ENCODE measurements at places on chromosomes 7 and 10. TPM values are rescaled to one million over a fixed set of nuclear protein-coding genes. Genes with fewer than 3 reads are reported as not detected.
A peak's percentile ranks its signal among the peaks of the same experiment; 100 is the strongest.

FMC1 gene
- total RNA-seq = 17.9 TPM

GRB10 gene
- 47.6 TPM for total RNA-seq

DNA sequence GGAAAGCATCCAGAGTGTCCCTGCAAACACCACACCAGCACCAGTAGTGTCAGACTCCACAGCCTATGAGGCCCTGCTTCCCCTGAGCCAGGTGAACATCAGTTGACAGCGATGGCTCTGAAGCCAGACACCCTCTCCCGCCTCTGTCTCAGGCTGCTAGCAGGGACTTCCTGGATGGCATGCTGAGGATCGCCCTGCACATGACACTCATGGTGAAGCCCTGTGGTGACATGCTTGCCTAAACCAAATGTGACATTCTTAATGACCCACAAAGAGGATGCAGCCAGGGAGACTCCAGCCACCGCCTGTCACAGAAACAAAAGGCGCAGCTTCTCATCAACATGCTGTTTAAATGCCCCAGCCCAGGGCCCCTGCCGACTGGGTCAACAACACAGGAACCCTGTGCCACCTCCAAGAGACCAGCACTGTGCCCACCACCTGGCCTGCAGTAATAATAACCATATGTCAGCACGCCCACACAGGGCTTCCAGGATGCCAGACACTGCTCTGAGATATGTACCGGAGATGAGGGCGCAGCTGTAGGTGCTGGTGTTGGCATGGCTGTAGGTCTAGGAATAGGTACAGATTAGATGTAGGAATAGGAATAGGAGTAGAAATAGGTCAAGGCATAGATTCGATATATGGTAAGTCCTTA is 81.3 kb downstream of the GRID1 start:
- DNase-seq = peak; percentile 4

ENTPD7 gene
- 1.2 TPM for total RNA-seq

GRCh38 chr7:8822595-8822994 is 389.2 kb downstream of the NXPH1 start:
- no peak for DNase-seq
